ENCODE measurements at places on chromosomes 16 and 17.

- no peak for DNase-seq
These were observed 30.0 kb downstream of the AXIN2 start for GRCh38 chr17:65531256-65532100.

DNA sequence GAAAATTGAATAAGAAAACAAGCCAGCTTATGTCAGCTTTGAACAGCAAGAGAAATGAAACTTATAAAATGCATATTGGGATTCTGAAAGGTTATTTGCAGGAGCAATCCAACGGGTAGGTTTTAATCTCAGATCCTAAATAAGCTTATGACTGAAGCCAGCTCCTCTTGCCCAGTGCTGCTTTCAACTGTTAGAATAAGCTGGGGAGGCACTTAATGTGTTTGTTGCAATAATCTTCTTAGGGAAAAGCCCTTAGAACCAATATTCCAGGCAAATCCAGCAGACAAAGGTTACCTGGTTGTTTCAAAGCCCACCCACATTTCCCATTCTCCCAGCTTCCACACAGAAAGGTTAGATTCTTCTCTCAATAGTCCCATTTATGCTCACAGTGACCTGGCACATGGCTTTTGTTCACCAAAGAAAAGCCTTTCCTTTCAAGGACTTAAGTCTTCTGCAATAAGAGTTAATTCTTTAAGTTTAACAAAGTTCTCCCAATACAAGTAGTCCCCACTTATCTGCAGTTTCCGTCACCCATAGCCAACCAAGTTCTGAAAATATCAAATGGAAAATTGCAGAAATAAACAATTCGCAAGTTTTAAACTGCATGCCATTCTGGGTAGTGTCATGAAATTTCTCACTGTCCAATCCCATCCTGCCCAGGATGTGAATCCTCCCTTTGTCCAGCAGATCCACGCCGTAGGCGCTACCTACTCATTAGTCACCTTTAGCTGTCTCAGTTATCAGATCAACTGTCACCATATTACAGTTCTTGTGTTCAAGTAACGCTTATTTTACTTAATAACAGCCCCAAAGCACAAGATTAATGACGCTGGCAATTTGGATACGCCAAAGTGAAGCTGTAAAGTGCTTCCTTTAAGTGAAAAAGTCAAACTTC lies 5.9 kb downstream of the TEX2 start:
- DNase-seq, result no peak

GRCh38 chr17:57663326-57664070 lies 81.6 kb downstream of the CCDC182 start:
- no peak for DNase-seq

DNA sequence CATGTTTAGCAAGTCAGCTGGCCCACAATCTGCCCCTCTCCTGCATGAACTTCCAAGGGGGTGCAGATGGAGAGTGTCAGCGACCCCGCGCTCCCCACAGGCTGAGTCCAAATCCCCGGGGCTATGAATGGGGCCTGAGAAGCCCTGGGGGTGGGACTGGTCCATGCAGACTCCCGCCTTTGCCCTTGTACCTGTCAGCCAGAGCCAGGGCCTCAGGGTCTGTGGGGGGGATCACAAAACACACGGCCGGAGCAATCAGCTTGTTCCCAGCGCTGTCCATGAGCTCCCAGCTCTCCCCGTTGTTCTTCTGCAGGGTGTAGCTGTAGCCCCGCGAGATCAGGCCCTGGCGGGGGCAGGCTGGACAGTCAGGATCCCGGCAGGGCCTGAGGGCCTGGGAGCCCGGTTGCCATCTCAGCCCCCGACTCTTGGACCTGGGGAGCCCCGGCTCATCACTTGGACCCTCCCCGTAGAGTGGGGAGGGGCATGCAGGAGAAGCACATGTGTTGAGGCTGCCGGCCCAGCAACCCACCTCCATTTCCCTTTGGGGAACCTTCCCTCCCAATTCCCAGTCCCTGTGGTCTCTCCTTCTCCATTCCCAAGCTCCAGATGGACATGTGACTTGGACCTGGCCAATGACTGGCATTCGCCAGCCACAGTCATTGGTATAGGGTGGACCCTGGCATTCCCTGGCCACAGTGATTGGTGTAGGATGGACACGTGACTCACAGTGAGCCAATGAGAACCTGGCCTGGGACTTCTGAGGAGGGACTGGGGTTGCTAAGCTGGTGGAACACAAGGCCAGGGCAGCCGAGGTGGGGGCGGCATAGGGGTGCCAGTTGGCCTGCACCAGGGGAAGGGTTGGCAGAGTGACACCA lies 42.4 kb downstream of the PPL start:
- DNase-seq, result no peak

GRCh38 chr17:73342050-73342522 lies 30.3 kb upstream of the CDC42EP4 start:
- peak; percentile 21 for DNase-seq

- no peak for DNase-seq
These were observed 333.1 kb upstream of the XYLT1 start for GRCh38 chr16:17803625-17804410.

DNA sequence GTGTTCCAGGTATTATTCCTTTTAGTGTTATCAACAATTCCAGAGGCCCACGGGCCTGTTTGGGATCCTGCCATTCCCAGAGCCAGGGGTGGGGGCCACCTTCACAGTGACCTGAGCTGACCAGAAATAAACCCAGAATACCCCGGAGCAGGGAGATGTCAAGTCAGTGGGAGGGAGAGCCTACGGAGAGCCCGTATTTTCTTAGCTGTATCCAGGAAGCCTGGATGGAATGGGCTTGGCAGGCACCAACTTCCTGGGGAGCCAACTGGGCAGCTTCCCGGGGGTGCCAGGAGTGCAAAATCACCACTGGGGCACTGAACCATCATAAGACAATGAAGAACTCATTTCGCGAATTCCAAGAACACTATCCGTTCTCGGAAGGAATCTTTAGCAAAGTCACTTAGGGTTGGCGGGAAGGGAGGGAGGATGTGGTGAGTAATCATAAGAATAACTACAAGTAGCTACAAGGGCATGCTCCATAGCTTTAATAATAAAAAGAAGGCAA lies 13.2 kb upstream of the MRTFB start:
- no peak for DNase-seq

- no peak for DNase-seq
These were observed 8.6 kb downstream of the C16orf96 start for GRCh38 chr16:4564661-4565267.

DNA sequence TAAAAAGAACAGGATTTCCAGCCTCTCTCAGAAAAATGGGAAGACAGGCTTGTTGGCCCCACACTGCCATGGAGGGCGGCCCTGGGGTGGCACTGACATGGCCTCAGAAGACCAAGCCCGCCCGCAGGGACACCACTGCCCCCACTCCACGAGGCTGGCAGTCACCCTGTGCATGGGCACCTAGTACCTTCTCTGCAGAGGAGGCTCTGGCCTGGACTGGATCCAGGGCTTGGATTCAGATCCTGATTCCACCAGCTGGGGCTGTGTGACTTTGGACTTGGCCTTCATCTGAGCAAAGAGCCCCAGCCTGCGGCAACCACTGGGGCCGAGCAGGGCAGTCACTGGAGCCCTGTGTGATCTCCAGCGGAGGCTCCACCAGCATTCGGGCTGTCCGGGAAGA lies 16.8 kb upstream of the FASN start:
- DNase-seq, result no peak

Measured in DMS 273 treated with DMSO at 0.1 percent for 48 hours (cell line).